ENCODE measurements at places on chromosomes 2 and 18. TPM values are rescaled to one million over a fixed set of nuclear protein-coding genes. Genes with fewer than 3 reads are reported as not detected.

GRCh38 chr2:59440491-59440890 lies 1113.0 kb downstream of the BCL11A start:
- H3K27ac ChIP-seq, result no peak overlapping the region
- DNase-seq, result no peak
- H3K36me3 ChIP-seq, result no peaks in the 10 kb centered on the region
- no peaks in the 10 kb centered on the region for H3K4me1 ChIP-seq
- no peaks in the 10 kb centered on the region for H3K27me3 ChIP-seq

GRCh38 chr18:911486-911885 lies 6.8 kb downstream of the ADCYAP1 start:
- H3K36me3 ChIP-seq, result no peaks in the 10 kb centered on the region
- peaks cover 58% of the 10 kb centered on the region for H3K27me3 ChIP-seq
- no peak overlapping the region for H3K27ac ChIP-seq
- H3K4me3 ChIP-seq, result no peak overlapping the region

GRCh38 chr2:29397039-29397438 lies 281.8 kb downstream of the CLIP4 start:
- H3K4me1 ChIP-seq, result no peaks in the 10 kb centered on the region
- no peak overlapping the region for H3K27ac ChIP-seq
- H3K27me3 ChIP-seq, result peaks cover 2% of the 10 kb centered on the region
- DNase-seq, result no peak
- no peak overlapping the region for H3K4me3 ChIP-seq

DNA sequence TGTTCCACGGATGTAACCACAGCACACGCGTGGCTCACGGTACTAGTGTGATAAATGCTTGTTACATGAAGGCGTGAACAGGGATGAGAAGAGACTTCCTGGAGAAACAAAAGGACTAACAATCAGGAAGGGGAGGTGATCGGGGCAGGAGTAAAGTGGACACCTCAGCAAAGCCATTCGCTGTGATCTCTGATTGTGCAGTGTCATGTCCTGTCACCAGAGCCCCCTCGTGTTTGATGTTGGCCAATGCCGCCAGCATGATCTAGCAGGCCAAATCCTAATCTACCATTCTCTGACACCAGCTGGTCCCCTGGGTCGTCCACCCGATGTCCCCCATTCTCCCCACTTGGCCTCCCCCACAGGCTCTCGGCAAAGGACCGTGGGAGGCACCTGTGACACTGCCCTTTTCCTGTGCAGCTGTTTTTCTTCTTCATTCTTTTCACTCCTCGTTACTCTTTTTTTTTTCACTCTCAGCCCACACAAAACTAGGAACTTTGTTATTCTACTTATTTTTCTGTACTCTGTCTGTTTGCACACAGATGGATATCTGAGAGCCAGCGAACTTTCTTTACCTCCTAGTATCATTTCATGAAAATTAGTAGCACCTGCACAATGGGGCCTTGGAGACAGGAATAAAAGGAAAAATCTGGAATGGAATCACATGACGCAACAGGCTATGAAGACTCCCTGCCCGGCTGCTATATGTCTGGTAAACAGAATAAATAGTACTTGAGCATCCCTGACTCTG lies 146.8 kb downstream of the TGIF1 start:
- H3K36me3 ChIP-seq, result no peaks in the 10 kb centered on the region
- peak; percentile 62 for DNase-seq
- H3K4me1 ChIP-seq, result peaks cover 61% of the 10 kb centered on the region
- peak overlapping the region; percentile 57 for H3K4me3 ChIP-seq

- H3K27ac ChIP-seq, result no peak overlapping the region
- no peaks in the 10 kb centered on the region for H3K27me3 ChIP-seq
- DNase-seq, result no peak
- H3K4me1 ChIP-seq, result no peaks in the 10 kb centered on the region
- H3K36me3 ChIP-seq, result no peaks in the 10 kb centered on the region
Measured at GRCh38 chr2:103401621-103402020, 639.8 kb downstream of the TMEM182 start.

GRCh38 chr2:40144022-40144421 lies 307.9 kb downstream of the SLC8A1 start:
- DNase-seq, result no peak
- H3K4me1 ChIP-seq, result no peaks in the 10 kb centered on the region
- H3K4me3 ChIP-seq, result no peak overlapping the region
- H3K27ac ChIP-seq, result no peak overlapping the region

DNA sequence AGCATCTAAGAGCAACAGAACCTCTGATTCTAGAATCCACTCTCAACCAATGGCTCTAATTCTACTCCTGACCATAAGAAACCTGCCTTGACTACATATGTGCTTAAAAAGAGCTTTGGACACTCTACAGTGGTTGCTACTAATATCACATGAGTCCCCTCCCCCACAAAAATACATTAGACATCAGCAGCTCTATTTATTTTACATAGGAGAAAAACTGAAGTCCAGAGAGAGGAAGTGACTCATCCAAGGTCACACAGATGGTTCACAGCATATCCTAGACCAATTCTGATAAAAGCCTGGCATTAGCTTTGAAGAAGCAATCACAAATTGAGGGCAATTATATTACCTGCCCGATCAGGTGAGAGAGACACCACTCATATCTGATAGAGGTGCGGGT lies 49.8 kb downstream of the ALK start:
- no peak for DNase-seq
- no peak overlapping the region for H3K4me3 ChIP-seq
- H3K4me1 ChIP-seq, result no peaks in the 10 kb centered on the region
- H3K36me3 ChIP-seq, result no peaks in the 10 kb centered on the region
- no peak overlapping the region for H3K27ac ChIP-seq
- peaks cover 5% of the 10 kb centered on the region for H3K27me3 ChIP-seq

DNA sequence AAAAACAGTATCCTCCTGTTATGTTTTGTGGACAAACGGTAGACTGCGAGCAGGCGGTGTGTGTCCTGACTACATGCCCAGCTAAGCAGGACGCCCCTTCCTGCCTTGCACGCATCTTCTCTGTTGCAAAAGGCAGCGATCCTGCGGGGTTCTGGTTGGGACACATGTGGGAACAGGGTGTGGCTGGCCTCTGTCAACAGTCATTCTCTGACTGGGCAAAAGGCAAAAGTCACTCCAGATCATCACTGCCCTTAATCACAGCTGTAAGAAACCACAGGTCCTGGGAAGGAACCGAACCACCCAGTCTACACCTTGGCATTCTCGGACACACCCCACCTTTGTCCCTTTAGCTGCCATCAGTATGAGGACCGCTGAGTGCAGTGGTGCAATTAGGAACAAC lies 44.3 kb upstream of the TMEM87B start:
- peaks cover 35% of the 10 kb centered on the region for H3K36me3 ChIP-seq
- H3K4me1 ChIP-seq, result peaks cover 4% of the 10 kb centered on the region

DNA sequence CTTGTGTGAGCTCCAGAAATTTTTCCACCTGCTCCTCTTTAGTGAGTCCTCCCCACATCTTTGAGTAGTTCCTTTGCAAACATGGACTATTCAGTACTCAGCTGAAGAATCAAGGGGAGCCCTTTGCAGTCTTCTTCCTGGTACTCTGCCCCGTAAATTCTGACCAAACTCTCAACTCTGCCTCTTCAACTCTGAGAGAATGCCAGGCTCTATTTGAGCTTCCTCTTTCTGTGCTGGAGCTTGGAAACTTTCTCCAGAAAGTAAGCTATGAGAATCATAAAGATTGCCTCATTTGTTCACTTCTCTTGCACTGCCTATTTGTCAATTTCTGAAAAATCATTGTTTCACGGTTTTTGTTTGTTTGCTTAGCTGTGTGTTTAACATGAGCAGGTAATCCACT lies 7.4 kb upstream of the STAT4 start:
- H3K4me3 ChIP-seq, result no peak overlapping the region
- no peaks in the 10 kb centered on the region for H3K4me1 ChIP-seq
- H3K36me3 ChIP-seq, result no peaks in the 10 kb centered on the region
- no peak for DNase-seq
- H3K27me3 ChIP-seq, result no peaks in the 10 kb centered on the region

GRCh38 chr18:37584952-37585695 lies 19.5 kb upstream of the CELF4 start:
- DNase-seq, result no peak
- H3K36me3 ChIP-seq, result no peaks in the 10 kb centered on the region
- no peak overlapping the region for H3K27ac ChIP-seq
- no peak overlapping the region for H3K4me3 ChIP-seq
- H3K27me3 ChIP-seq, result peaks cover 4% of the 10 kb centered on the region
- no peaks in the 10 kb centered on the region for H3K4me1 ChIP-seq

DNA sequence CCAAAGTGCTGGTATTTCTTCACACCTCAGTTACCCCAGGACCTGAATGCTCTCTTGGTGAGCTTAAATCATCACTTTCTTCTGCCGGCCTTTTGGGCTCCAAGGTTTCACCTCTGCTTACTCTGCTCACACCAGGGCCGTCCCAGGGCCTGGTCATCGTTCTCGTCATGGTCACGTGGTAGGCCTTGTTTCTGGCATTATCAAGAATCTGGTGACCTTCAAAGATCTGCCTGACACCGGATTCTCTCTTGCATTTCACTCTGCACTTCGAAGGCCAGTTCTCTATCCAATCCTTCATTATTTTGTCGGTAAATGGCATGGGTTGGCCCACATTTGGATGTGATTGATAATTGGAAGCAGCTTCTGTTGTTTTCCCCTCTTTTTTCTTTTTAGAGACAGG lies 80.5 kb downstream of the HRH4 start:
- no peak for DNase-seq
- no peaks in the 10 kb centered on the region for H3K27me3 ChIP-seq
- no peaks in the 10 kb centered on the region for H3K36me3 ChIP-seq
- H3K4me1 ChIP-seq, result no peaks in the 10 kb centered on the region
- no peak overlapping the region for H3K4me3 ChIP-seq
- no peak overlapping the region for H3K27ac ChIP-seq

- no peak overlapping the region for H3K27ac ChIP-seq
- DNase-seq, result no peak
- peaks cover 20% of the 10 kb centered on the region for H3K27me3 ChIP-seq
- no peaks in the 10 kb centered on the region for H3K36me3 ChIP-seq
- no peaks in the 10 kb centered on the region for H3K4me1 ChIP-seq
Measured at GRCh38 chr18:79007440-79007839, 27.8 kb downstream of the SALL3 start.

GRCh38 chr2:66478731-66479316 lies 43.9 kb downstream of the MEIS1 start:
- H3K4me1 ChIP-seq, result peaks cover 40% of the 10 kb centered on the region
- DNase-seq, result no peak
- H3K36me3 ChIP-seq, result peaks cover 13% of the 10 kb centered on the region

- H3K36me3 ChIP-seq, result no peaks in the 10 kb centered on the region
- DNase-seq, result no peak
- H3K27ac ChIP-seq, result no peak overlapping the region
- no peak overlapping the region for H3K4me3 ChIP-seq
Measured at GRCh38 chr2:181036848-181037603, 56.6 kb downstream of the UBE2E3 start.

GRCh38 chr2:24076849-24077534 lies 866 bp upstream of the SF3B6 start:
- H3K4me1 ChIP-seq, result peaks cover 35% of the 10 kb centered on the region
- peaks cover 56% of the 10 kb centered on the region for H3K36me3 ChIP-seq
- H3K4me3 ChIP-seq, result peak overlapping the region; percentile 96
- no peak for DNase-seq
- no peaks in the 10 kb centered on the region for H3K27me3 ChIP-seq

DNA sequence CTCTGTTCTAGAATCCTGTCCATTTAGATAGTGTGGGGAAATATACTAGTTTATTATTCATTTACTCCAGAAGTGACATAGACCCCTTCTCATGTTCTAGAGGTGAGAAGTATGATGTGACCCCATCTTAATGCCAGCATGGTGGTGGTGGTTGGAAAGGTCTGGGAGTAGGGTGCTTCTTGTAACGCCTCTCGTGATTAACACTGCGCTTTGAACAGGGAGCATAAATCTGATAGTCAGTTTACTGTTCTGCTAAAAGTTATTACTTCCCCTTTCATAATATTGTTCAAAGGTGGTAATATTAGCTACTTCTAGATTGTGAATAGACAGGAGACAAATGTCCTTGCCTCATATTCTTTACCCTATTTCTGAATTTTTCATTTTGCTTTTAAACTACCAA lies 35.6 kb downstream of the EHBP1 start:
- DNase-seq, result no peak
- H3K36me3 ChIP-seq, result no peaks in the 10 kb centered on the region
- no peak overlapping the region for H3K4me3 ChIP-seq

GRCh38 chr2:68121873-68122679 lies 35.6 kb upstream of the PNO1 start:
- H3K4me3 ChIP-seq, result no peak overlapping the region
- H3K27me3 ChIP-seq, result no peaks in the 10 kb centered on the region
- no peak overlapping the region for H3K27ac ChIP-seq
- H3K4me1 ChIP-seq, result no peaks in the 10 kb centered on the region
- peak; percentile 91 for DNase-seq

GRCh38 chr18:45667056-45667736 lies 51.9 kb downstream of the SLC14A2 start:
- peak overlapping the region; percentile 53 for H3K27ac ChIP-seq
- H3K4me1 ChIP-seq, result peaks cover 35% of the 10 kb centered on the region
- no peaks in the 10 kb centered on the region for H3K27me3 ChIP-seq
- H3K36me3 ChIP-seq, result no peaks in the 10 kb centered on the region

DNA sequence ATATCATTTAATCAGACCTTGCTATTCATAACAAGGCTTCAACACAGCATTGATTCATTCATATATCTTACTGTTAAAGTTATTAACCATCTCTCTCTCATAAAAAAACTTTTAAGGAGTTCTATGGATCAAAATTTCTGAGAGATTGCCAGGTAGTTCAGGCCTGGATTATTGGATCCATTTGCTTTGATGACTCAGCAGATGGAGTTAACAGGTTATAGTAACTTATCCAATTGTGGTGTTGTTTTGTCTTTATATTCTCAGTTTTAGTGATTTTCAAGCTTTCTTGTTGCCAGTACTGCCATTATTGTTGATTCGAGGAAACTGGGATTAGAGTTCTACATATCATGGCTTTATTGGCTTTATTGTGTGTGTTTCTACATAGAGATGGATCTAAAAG lies 195.7 kb upstream of the MMADHC start:
- no peak for DNase-seq
- H3K27ac ChIP-seq, result no peak overlapping the region
- no peaks in the 10 kb centered on the region for H3K4me1 ChIP-seq
- H3K36me3 ChIP-seq, result no peaks in the 10 kb centered on the region
- H3K4me3 ChIP-seq, result no peak overlapping the region

DNA sequence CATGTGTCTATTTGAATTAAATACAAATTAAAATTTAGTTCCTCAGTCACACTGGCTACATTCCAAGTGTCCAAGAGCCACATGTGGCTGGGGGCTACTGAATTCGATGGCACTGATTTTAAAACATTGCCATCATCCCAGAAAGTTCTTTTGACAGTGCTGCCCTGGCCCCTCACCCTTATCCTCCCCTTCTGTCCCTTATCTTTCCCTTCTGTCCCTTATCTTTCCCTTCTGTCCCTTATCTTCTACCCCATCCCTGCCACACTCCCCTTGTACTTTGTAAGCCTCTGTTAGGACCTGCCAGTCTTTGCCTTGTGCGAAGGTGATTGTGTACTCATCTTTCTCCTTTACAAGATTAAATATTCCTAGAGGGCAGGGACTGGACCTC lies 85.2 kb downstream of the DNMT3A start:
- H3K36me3 ChIP-seq, result peaks cover 24% of the 10 kb centered on the region
- no peak overlapping the region for H3K27ac ChIP-seq
- no peak for DNase-seq
- no peaks in the 10 kb centered on the region for H3K27me3 ChIP-seq
- no peak overlapping the region for H3K4me3 ChIP-seq
- peaks cover 30% of the 10 kb centered on the region for H3K4me1 ChIP-seq

The RPRM gene
- 0.27 TPM for total RNA-seq

The KCNE4 gene
- total RNA-seq, result 1.2 TPM

The CSRNP3 gene
- 2.3 TPM for total RNA-seq

The SERPINB11 gene
- total RNA-seq, result 0.77 TPM

The TUBA4B gene
- 3.5 TPM for total RNA-seq

The IL37 gene
- not detected for total RNA-seq

The RNF103 gene
- total RNA-seq, result 23.3 TPM

The PLEK gene
- total RNA-seq, result 42.1 TPM

The NT5C1B gene
- total RNA-seq, result not detected

The SERPINB12 gene
- total RNA-seq, result not detected

The ITGA4 gene
- 24.0 TPM for total RNA-seq

Measured in lower lobe of right lung (tissue), 2 donors.